ENCODE measurements at places on chromosomes 16 and 17.

GRCh38 chr17:6753546-6753945 is 2.3 kb upstream of the XAF1 start:
- DNase-seq, result no peak

GRCh38 chr16:4578961-4579530 is 22.9 kb downstream of the C16orf96 start:
- no peak for DNase-seq

DNA sequence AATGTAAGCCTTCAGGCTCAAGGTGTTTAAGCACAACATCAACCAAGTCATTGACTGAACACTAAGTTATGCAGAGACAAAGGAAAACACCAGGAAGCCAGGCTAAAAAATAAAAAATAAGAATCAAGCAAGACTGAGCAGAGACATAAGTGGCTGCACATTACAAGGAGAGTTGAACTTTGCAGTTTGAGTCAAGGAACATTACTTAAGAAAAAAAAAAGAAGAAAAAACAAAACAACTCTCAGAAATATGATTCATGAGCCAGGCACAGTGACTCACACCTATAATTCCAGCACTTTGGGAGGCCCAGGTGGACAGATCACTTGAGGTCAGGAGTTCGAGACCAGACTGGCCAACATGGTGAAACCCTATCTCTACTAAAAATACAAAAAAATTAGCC is 168.1 kb downstream of the C16orf95 start:
- DNase-seq, result peak; percentile 30

GRCh38 chr17:80347536-80347935 is 67.4 kb upstream of the ENDOV start:
- DNase-seq, result no peak

- DNase-seq, result no peak
These were observed 48.3 kb downstream of the NT5M start for GRCh38 chr17:17351356-17351891.

DNA sequence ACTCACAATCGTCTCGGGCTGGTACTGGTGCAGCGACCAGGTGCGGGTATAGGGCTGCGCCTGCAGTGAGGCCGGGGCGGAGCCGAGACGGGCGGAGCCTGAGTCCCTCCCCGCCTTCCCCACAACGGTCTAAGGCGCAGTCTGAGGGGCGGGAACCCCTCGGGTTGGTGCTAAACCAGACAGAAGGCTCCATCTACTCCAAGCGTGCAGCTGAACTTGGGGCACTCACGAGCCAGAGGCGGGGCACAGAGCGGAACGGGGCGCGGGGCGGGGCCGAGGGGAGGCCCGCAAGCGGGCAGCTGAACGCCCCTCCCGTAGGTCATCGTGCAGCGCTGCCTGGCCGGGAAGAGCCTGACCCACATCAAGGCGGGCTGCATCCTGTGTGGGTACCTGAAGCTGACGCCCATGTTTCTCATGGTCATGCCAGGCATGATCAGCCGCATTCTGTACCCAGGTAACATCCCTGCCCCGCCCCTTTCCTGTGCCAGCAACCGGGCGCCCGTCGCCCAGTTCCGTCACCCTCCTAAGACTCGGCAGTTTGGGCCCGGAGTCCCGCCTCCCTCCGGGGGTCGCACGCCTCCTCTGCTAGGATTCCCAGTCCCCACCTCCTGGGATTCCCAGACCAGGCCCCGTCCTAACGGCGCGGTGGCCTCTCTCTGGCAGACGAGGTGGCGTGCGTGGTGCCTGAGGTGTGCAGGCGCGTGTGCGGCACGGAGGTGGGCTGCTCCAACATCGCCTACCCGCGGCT is 5.0 kb downstream of the SLC5A2 start:
- peak; percentile 42 for DNase-seq

- no peak for DNase-seq
These were observed 21.4 kb downstream of the MPRIP start for GRCh38 chr17:17063546-17064122.

DNA sequence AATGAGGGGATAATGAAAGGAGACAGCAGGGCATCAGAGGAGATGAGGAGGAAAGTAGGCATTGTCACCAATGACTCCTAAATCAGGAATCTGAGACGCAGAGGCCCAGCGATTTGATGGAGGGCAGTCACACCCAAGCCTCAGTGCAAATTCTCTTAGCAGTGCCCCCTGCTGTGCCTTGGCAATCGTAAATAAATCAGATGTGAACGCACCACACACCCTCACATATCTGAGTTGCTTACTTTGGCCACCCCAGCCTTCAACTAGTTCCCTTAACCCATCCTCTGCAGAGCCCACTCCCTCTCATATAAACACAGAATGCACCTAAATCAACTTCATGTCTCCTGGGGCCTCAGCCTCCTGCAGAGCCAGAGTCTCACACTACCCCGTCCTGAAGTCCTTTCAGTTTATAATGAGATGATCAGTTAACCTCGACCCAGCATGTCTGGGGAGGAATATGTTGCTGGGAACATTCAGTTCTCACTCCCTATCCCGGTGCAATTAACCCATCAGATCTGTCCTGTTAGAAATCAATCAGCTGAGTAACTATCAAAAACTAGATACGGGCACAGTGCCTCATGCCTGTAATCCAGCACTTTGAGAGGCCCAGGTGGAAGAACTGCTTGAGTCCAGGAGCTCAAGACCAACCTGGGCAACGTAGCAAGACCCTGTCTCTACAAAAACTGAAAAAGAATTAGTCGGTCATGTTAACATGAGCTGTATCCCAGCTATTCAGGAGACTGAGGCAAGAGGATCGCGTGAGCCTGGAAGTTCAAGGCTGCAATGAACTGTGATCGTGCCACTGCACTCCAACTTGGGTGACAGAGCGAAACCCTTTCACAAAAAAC is 78.4 kb downstream of the SLC39A11 start:
- no peak for DNase-seq

DNA sequence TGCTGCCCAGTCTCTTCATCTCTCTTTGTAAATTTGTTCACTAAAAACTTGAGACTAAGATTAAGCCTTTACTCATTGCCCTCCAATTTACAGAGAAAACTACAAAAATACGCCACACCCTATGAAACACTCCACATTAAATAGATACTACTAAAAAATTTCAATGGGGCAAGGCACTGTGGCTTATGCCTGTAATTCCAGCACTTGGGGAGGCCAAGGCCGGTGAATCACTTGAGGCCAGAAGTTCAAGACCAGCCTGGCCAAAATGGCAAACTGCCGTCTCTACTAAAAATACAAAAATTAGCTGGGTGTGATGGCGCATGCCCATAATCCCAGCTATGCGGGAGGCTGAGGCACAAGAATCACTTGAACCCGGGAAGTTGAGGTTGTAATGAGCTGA is 3.8 kb downstream of the UBE2O start:
- DNase-seq, result no peak

GRCh38 chr17:78272181-78272913 is 40.9 kb downstream of the TMEM235 start:
- DNase-seq, result no peak

- peak; percentile 82 for DNase-seq
These were observed 3.4 kb upstream of the PRSS8 start for GRCh38 chr16:31138621-31139578.

- no peak for DNase-seq
These were observed 4.5 kb downstream of the ZNF469 start for GRCh38 chr16:88387180-88387765.

DNA sequence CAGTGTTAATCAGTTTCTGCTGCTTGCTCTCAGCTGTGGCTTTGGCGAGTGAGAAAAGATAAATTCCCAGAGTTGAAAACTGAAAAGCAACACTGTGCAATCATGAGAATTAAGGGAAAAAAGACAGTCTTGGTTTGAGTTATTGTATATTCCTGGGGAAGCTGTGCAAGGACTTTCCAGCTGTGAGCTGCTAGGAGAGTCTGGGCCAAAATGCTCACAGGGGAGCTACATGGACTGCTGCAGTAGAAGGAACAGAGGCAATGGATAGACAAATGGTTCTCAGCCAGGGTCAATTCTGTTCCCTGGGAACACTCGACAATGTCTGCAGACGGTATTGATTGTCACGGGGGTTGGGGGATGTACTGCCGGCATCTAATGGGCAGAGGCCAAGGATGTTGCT is 102.0 kb upstream of the ADAMTS18 start:
- DNase-seq, result no peak

DNA sequence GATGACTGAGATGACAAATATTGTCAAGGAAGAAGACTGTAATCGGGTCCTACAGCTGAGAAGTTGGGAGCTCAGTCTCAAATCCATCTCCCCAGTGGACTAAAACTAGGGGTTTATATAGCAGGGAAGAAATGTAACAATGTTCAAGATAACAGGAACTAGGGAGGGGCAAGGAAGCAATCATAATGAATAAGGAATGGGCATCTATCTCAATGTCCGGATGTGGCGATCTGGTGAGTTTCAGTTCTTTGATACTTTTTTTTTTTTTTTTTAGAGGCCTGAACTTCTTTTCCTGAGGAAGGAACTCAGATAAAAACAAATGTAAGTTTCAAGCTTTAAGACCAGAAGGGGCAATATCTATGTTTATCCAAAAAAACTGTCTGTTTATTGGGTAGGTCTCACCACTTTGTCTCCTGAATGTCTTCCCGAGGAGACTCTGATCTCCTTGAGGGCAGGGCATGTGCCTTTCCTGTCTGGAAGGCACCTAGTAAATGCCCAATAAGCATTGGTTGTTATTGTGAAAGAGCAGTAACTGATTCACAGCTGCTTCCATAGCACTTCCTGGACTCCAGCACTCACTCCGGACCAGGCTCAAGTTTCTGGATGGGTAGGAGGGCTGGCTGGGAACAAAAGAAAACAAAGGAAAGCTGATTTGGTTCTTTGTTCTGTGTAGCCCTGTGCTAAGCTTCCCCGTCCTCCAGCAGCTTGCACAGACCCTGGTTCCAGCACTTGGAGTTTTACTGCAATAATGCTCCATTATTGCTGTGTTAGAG is 51.9 kb downstream of the MEOX1 start:
- no peak for DNase-seq

DNA sequence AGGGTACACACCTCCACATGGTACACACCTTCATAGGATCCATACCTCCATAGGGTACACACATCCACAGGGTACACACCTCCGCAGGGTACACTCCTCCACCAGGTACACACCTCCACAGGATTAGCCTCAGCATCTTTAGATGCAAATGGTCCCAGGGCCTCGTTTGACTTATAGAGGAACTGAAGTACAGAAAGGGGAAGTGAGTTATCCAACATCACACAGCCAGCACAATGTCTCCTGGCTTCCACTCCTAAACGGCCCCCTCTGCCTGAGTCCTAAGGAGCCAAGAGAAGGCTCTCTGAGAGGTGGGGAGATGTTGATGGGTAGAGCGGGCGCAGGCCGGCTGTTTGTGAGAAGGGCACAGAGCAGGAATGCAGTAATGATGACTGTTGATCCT is 12.0 kb downstream of the FOXN1 start:
- no peak for DNase-seq

GRCh38 chr17:31175237-31175636 is 80.5 kb downstream of the NF1 start:
- no peak for DNase-seq

DNA sequence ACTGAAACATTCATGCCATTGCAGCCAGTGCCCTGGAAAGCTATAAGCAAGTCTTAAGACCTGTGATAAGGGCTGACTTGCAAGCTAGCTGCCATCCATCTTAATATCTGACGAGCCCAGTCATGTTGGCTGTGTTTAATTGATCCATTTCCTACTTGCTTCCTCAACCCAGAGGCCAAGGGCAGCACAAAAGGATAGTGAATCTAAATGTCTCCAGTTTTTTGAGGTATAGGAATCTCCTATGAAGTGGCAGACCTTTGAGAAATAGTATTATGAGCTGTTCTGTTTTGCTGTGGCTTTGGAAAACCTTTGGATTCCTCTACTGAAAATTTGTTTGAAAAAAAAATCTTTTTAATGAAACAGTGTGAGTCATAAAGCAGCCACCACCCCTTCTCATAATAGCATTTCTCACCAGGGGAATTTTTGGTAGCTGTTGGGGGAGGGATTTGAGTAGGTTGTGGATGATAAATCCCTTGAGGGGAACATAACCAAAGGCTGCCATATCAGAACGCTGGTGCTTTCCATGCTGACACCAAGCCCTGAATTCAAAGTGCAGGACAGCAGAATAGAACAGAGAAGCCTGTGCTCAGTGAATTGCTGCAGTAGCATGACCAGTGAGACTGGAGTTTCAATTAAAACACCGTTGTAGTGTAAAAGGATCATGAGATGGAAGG is 12.9 kb downstream of the ZNRF1 start:
- DNase-seq, result no peak

GRCh38 chr17:20172376-20172775 is 163.2 kb downstream of the SPECC1 start:
- DNase-seq, result no peak

GRCh38 chr16:63960321-63960720 is 1161.5 kb downstream of the CDH11 start:
- no peak for DNase-seq

DNA sequence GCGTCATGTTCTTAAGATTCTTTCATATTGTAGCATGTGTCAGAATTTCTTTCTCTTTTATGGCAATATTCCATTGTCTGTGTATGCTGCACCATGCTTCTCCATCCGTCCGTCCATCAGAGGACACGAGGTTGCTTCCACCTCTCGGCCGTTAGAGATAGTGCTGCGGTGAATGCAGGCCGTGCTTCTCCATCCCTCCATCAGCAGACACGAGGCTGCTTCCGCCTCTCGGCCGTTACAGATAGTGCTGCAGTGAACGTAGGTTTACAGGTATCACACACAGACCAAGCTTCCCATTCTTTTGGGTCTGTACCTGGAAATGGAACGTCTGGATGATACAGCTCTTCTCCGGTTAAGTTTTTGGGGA is 113.5 kb downstream of the CMIP start:
- DNase-seq, result no peak

- peak; percentile 71 for DNase-seq
These were observed at the start of gene VEZF1 for GRCh38 chr17:57987581-57988300. Gene VEZF1 (minus strand): TSS chr17:57988254. CDS start chr17:57988111, 143 bp downstream.

- no peak for DNase-seq
These were observed 13.9 kb downstream of the C16orf96 start for GRCh38 chr16:4570086-4570485.

DNA sequence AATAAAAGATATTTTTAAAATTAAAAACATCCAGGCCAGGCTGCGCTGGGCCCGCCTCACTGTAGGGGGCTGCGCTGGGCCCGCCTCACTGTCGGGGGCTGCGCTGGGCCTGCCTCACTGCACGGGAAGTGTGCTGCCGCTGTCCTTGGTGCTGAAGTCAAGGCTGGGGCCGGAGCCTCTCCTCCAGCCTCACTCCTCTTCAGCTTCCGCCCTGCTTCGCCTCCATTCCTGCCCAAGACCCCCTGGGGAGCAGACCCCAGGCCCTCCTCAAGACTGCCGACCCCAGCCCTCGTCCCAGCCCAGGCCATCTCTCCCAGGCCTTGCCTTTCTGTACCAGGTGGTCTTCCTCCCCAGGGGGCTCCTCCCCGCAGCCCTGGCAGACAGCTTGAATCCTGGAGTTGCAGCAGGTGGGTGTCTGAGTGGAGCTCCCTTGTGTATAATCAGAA is 26.2 kb downstream of the ENDOV start:
- DNase-seq, result peak; percentile 49

GRCh38 chr16:9105189-9105588 is 13.7 kb downstream of the HAPSTR1 start:
- no peak for DNase-seq

GRCh38 chr16:22030087-22030812 is 22.3 kb downstream of the MOSMO start:
- no peak for DNase-seq

All from RKO (cell line).